ENCODE measurements at places on chromosomes 1 and 21. TPM values are rescaled to one million over a fixed set of nuclear protein-coding genes. Genes with fewer than 3 reads are reported as not detected.

Gene ESPN
- total RNA-seq = not detected

Gene SPRR2A
- not detected for total RNA-seq

Gene SPATA45
- not detected for total RNA-seq

Gene OSCP1
- 8.6 TPM for total RNA-seq

Gene TOE1
- total RNA-seq = 7.8 TPM

Gene CELA3A
- total RNA-seq = not detected

Gene ZSWIM5
- total RNA-seq = 0.99 TPM

Gene CA6
- not detected for total RNA-seq

Gene RNU1-3
- total RNA-seq = under 0.01 TPM

Gene SOAT1
- 26.5 TPM for total RNA-seq

Gene SMPDL3B
- total RNA-seq = not detected

Gene RAB25
- not detected for total RNA-seq

Gene ATP1A2
- 1.5 TPM for total RNA-seq

Gene YRDC
- total RNA-seq = 13.3 TPM

Gene AMY1B
- not detected for total RNA-seq

Gene DISC1
- total RNA-seq = 5.5 TPM

Gene RHD
- not detected for total RNA-seq

Gene SLC22A15
- 5.0 TPM for total RNA-seq

Gene TCHH
- total RNA-seq = 0.03 TPM

Gene LYST
- 36.7 TPM for total RNA-seq

Gene CFHR4
- not detected for total RNA-seq

Gene NPPA
- total RNA-seq = not detected

Gene NTMT2
- total RNA-seq = not detected

Gene PRELP
- 10.8 TPM for total RNA-seq

Gene DHRS3
- 9.6 TPM for total RNA-seq

Gene STUM
- total RNA-seq = under 0.01 TPM

Gene C1orf115
- total RNA-seq = 0.85 TPM

Gene ARMH1
- total RNA-seq = 0.91 TPM

Gene C1orf210
- not detected for total RNA-seq

Gene LCE2C
- total RNA-seq = not detected

Gene NUDT4B
- total RNA-seq = 9.8 TPM

Gene PIGR
- total RNA-seq = not detected

Gene SLC1A7
- 0.52 TPM for total RNA-seq

Gene PCP4
- total RNA-seq = not detected

Gene TNFAIP8L2
- not detected for total RNA-seq

Gene SH3D21
- 10.0 TPM for total RNA-seq

Gene HHAT
- total RNA-seq = 11.4 TPM

Gene FMOD
- total RNA-seq = 32.6 TPM

Gene ADORA3
- not detected for total RNA-seq

Gene EGLN1
- 97.5 TPM for total RNA-seq

Gene UBIAD1
- total RNA-seq = 8.1 TPM

Gene C21orf91
- total RNA-seq = 4.9 TPM

Gene ARV1
- total RNA-seq = 9.7 TPM

Gene PRRC2C
- total RNA-seq = 72.5 TPM

Gene ODF2L
- 13.9 TPM for total RNA-seq

Gene MROH7
- total RNA-seq = 0.73 TPM

Gene AQP10
- total RNA-seq = 0.13 TPM

Gene IL24
- not detected for total RNA-seq

Gene TEX38
- not detected for total RNA-seq

Gene GCSAML
- total RNA-seq = 0.13 TPM

Gene SLAMF6
- total RNA-seq = not detected

Gene STPG1
- total RNA-seq = 4.2 TPM

Gene OR2G6
- total RNA-seq = not detected

Gene IFI6
- total RNA-seq = 37.1 TPM

Gene LINGO4
- not detected for total RNA-seq

Gene OR2L13
- total RNA-seq = not detected

Gene C1orf185
- not detected for total RNA-seq

Gene ADGRL4
- 34.7 TPM for total RNA-seq

Data from smooth muscle cell of the pulmonary artery (primary cell).